ENCODE measurements at places on chromosomes 5 and 9.

- DNase-seq = no peak
These were observed 64.9 kb downstream of the COL5A1 start for GRCh38 chr9:134706522-134706921.

GRCh38 chr5:40414922-40415321 lies 264.8 kb upstream of the PTGER4 start:
- no peak for DNase-seq

DNA sequence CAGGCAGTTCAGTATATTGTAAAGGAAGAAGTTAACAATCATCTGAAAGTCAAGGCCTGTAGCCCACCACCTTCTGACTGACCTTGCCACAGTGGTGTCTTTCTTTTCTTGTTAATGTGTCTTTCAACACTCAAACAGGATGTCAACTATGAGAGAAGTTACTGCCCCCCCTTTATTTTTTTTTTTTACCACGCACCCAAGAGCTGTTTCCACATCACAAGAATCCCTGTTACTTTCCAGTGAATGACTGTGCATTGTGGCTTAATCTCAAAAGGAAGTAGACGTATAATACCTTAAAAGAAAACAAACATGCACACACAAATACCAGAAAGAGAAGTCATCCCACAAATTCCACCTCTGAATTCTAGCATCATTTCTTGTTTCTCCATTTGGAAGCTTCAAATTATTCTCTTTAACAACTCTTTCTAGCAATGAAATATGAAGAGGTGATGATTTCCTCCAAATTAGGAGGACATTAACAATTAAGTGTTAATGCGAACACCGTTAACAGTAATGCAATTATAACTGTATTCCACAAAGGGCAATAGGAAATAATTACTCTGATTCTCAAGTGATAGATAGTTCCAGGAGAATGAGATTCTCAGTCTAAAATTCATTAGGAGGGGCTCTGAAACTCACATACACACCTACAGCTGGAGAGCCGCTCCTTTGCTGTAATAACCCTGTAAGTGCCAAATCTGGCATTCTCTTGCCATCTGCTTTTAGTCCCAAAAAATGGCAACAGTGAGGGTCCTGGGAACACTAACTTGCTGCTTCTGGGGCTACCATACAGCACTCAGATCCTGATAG lies 201.0 kb downstream of the EFNA5 start:
- no peak for DNase-seq

GRCh38 chr9:76895186-76895585 lies 10.7 kb downstream of the PRUNE2 start:
- no peak for DNase-seq

- no peak for DNase-seq
These were observed 8.2 kb downstream of the TOR2A start for GRCh38 chr9:127726871-127727270.

DNA sequence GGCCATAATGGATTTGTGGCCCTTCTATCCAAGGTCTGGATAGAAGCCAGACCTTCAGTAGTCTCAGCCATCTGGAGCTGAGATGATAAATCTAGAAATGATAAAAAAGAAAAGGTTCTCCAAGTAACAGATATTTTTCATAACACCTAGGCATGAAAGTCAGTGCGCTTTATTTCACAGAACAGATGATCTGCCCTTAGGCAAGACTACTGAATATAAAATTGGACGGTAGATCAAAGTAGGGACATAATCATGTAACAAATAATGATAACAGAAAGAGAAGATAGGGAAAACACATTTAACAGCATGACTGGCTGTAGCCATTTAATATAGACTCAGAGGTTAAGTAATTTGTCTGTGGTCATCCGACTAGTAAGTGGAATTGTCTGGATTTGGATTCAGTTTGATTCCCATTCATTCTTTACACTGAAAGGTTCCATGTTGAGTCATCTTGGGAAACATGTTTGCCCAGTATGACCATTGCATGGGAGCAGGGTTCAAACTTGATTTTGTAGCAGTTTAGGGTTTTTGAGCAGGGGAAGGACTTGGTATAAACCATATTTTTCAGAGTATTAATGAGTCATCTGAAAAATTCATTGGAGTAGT lies 4.1 kb upstream of the CAVIN4 start:
- DNase-seq = no peak

Data from globus pallidus (tissue), 1 donor.